NCI-H345 (cell line): ENCODE measurements at places on chromosomes 2 and 18.
A peak's percentile ranks its signal among the peaks of the same experiment; 100 is the strongest.

DNA sequence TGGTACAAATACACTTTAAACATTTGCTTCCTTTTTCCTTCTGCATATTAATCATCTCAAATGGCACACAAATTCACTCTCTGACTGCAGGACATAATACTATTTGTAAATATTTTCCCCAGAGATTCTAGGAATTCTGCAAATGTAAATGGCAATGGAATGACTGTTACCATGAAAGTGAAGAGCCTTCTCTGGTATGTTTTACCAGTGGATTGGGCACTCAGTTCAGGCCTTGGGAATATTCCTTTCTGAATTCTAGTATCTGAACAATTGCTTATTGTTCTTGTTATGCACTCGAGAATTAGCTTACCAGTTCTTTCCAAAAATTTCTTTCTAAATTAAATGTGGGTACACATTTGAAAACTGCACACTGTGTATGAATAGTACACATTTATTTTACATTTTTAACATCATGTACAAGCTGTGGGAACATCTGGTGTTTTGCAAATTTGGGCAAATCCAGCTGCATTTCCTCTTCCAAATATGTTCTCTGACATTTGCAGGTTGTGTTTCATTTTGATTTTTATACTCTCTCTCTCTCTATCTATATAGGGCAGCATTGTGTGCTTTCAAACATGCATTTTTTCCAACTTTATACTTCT, 289.1 kb downstream of the NBAS start:
- no peak for DNase-seq

DNA sequence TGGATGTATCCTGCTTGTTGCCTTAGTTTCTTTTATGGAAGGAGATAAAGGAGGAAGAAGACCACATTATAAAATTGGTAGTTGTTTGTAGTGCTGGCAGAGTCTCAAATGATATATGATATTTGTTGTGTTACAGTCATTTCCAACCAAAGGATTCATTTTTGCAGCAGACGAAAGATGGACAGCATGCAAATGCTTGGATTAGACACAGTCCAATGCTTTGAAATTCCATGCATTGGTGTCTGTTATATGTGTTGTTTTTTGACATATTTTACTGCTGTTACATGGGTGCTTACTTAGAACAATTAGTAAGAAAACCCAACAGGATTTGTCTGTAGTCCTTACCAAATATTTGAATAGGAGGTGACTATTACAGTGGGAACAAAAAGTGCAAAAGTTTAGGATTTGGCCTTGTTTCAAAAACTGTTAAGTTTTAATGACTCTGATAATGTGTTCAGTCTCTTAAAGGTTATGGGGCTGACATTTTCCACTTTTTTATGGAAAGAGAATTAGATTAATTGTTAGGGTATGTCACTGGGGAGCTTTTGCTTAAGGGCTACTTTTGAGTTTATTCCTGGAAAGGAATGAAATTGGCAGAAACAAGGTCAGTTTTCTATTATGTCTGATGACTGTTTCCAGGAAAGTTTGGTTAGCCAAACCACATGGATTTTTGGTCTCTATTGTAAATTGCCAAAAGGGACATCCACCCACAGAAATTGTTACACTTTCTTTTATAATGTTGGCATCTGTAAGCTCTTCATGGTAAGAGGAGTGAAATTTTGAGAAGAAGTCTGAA, 229.4 kb upstream of the MMADHC start:
- DNase-seq: no peak

GRCh38 chr2:240024766-240025165, 376 bp downstream of the NDUFA10 start:
- no peak for DNase-seq

- no peak for DNase-seq
Measured at GRCh38 chr2:139478165-139478914, 698.1 kb upstream of the NXPH2 start.

- DNase-seq: no peak
Measured at GRCh38 chr2:165268754-165269153, 29.5 kb downstream of the SCN2A start.

- DNase-seq: no peak
Measured at GRCh38 chr2:168593713-168594112, 137.6 kb downstream of the CERS6 start.

DNA sequence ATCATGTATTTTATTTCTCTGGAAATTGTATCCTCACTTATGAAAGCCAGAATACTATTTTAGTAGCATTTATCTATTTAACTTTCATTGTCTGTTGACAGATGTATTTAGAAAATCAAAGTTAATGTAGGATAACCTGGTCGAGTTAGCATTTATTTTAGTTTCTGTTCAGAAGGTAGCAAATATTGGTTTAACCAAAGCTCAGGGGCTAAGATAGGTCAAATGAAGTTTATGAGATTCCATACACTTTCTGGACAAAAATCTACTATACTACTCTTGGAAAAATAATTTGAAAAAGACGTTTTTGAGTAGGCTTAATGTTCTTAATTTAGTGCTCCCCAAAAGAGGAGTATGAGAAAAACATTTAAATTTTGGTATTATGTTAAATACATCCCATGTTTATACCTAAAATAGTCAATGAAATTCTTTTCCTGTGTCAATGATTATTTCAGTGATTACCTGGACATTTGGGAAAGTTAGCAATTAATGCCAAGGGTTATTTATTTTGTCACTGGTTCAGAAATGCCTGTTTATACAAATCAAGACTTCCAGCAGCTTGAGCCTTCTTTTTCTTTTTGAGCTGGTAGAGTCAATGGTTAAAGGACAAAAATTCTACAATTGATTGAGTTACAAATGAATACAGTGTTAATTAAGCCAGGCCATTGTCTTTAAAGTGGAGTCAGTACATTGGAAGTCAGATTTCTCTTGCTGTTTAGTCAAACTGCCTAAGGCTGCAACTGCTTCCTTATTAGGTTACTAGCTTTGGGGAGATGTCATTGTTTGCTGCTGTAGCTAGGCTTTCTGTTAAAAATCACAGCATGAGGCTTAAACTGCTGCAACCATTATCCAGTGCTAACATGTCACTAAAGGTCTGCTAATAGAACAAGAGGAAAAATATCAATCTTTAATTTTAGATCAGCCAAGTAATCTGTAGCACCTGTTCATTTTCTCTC, 182.3 kb downstream of the CAMKMT start:
- DNase-seq: peak; percentile 84

DNA sequence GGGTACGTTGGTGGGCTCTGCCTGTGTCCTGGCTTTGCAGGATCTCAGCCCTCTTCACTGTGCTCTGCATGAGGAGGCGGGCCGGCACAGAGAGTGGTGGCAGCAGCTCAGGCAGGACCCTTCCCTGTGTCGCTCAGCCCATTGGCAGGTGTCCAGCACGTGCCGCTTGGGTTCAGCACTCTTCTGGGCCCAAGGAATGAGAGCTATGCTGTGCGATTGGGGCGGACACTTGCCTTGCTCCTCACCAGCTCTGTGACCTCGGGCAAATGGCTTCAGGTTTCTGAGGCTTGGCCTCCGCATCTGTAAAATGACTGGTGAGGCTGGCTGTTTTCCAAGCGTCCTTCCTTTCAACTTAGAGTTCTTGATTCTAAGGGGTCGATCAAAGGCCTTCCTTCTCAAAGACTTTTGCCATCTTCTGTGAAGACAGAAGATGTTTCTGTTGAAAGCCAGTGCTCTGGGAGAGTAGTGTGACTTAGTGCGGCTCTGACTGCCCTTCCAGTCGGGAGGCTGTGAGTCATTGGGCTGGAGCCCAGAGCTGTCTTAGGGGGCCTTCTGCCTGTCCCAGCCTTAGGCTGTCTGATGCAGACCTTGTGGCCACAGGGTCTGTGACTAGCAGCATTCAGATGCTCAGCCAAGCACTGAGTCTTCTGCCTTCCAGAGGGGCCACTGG, 35.6 kb downstream of the GLI2 start:
- DNase-seq: no peak

- DNase-seq: no peak
Measured at GRCh38 chr2:121731366-121731765, 5.3 kb downstream of the NIFK start.

DNA sequence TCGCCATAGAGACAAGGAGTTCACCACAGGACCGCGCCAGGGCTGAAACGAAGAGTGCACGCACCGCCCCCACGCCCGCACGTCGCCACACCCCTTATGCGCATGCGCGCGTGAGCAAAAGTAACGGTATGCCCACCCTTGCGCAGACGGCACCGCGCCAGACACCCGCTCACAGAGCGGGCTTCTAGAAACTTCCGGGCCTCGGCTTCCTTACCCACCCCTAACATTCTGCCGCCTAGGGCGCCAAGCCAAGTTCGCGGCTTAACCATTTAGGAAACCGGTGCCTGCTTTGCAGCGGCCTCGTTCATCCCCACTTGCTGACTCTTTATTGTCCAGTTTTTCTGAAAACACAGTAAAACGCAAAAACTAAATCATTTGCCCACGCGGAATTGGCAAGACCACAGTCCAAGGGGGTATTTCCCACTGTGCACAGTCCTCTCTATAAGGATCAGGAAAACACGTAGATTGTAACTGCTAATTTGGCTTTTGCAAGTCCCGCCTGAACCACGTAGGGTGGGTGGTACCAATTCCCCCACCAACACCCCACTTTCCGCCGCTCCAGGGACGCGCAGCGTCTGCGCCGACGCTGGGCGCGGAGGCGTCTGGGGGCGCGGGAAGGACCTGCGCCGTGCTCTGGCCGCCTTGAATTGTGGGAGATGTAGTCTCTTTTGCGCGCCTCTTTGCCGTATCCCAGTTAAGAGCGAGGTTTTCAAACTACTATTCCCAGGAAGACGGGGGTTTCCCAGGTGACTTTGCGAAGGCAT, at the start of the genes FBXO15 and TIMM21:
Gene FBXO15 (minus strand): TSS at position 56 of the 764 bp plus-strand sequence. CDS start 49 bp downstream, at position 7.
Gene TIMM21 (plus strand): TSS at position 745 of the 764 bp plus-strand sequence. CDS start 286 bp downstream, outside the sequence.
- peak; percentile 97 for DNase-seq

- DNase-seq: no peak
Measured at GRCh38 chr2:207503234-207503633, 26.5 kb upstream of the CREB1 start.

- DNase-seq: no peak
Measured at GRCh38 chr2:95700519-95700918, 108.7 kb downstream of the TRIM43 start.

- peak; percentile 34 for DNase-seq
Measured at GRCh38 chr2:96267159-96267971, 1.3 kb downstream of the CIAO1 start.

- no peak for DNase-seq
Measured at GRCh38 chr2:60519231-60519863, 34.1 kb downstream of the BCL11A start.

DNA sequence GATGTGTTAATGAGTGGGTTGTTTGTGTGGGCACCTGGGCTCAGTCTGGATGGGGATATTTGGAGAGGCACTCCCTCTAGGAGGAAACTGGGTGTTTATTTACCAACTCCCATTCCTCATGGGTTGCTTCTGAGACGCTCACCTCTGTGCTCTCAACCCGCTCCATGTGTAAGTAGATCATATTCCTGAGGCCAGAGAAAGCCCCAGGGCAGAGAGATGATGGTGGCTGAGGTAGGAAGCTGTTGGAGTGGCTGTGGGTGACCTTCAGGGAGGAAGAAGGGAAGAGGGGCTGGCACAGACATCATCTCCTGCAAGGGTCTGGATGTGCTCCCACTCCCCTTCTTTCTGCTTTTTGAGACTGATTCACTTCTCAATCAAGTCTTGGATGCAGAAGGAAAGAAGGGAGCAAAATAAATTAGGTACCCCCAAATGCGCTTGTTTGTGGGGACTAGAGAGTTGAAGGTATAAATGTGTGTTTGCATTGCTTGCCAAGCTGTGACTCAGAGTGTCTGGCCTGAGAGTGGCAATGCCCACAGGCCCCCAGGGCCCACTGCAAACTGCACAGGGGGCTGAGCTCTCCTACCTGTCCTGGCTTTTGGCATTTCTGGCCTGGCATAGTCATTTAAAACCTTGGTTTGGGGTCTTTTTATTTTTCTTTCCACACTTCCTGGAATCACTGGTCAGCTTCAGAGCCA, 57.2 kb upstream of the TNP1 start:
- DNase-seq: no peak

DNA sequence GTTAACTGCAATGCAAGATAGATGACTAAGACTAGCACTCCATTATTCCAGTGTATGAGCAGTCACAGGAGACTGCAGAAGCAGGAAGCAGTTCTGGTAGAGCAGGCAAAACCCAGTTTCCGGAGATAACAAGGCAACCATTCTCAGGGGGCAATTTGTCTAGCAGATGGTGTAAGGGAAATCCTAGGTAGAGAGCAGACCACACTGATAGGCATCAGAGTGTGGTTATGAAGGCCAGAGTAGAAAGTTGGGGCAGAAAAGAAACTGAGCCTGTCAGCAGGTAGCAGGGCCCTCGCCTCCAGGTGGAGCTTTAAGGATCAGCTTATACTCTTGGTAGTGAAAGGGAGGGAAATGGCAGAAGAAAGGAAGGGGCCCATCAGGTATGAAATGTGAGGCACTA, 164.4 kb downstream of the PDE11A start:
- DNase-seq: no peak

DNA sequence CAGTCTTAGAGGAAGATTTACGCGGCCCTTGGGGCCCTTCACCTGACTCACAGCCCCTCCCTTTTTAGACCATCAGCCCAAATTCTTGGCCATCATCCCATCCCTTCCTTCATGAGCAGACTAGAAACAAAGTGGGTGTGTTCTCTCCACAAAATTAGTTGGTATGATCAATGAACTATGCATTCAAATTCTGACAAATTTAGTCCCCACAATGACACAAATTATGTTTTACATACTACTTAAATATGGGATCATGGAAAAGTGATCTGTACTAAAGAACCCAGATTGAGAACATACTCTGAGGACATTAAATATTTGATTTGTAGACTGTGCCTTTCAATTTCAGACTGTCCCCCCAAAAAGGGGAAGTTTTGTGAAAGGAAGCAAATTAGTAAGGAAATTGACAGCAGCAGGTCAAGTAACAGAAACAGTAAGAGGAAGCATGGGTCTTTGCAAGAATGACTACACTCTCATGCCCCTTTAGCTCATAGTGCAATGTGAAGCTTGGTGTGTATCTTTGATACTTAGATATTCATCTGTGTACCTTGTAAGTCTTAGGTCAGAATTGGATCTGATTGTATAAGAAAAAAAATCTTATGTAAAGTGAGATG, 2.2 kb upstream of the MAPRE2 start:
- DNase-seq: no peak

DNA sequence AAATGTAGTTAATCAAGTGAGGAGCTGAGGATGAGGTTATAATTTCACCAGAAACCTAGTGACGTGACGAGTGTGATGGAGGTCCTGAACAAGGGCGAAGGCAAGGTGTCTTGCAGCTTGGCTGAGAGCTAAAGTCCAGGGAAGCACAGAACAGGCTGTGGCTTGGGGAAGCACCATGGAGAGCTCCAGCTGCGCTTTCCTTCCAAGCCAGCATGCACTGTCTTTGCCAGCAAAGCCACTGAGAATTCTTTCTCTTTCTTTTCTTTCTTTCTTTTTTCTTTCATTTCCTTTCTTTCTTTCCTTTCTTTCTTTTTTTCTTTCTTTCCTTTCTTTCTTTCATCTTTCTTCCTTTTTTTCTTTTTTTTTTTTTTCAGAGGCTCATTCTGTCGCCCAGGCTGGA, 239.3 kb downstream of the FBXO15 start:
- DNase-seq: no peak

DNA sequence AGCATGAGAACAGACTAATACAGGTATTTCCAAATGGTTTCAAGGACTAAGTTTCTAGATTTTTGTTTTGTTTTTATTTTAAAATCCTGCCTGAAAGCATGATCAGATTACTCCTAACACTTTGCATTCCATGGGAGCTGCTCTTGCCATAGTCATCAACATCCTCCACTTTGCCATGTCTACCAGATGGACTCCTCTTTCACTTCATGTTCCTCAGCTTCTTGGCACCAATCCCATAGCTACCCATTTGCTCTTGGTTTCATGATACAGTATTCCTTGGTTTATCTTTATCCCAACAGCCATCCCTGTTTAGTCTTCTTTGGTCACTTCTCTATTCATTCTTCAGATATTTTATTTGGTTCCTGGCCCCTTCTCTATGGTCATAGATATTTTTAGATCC, 154.2 kb upstream of the CCDC195 start:
- DNase-seq: no peak
